ENCODE measurements at places on chromosomes 2 and 18.

DNA sequence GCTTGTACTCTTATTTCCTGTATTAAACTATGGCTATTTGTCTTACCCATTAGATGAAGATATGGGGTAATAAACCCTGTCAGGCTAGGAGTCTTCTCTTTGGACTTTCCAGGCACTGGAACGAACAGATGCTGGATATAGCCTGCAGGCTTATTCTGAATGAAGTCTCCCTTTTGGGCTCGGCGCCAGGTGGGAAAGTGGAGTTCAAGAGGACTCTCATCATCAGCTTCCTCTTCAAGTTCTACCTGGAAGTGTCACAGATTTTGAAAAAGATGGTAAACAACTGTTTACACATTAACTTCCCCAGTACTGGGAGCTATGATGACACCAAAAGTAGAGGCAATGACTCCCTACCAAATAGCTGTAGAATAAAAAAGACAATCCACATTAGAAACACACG lies 27.9 kb downstream of the AOX1 start:
- no peak for DNase-seq

DNA sequence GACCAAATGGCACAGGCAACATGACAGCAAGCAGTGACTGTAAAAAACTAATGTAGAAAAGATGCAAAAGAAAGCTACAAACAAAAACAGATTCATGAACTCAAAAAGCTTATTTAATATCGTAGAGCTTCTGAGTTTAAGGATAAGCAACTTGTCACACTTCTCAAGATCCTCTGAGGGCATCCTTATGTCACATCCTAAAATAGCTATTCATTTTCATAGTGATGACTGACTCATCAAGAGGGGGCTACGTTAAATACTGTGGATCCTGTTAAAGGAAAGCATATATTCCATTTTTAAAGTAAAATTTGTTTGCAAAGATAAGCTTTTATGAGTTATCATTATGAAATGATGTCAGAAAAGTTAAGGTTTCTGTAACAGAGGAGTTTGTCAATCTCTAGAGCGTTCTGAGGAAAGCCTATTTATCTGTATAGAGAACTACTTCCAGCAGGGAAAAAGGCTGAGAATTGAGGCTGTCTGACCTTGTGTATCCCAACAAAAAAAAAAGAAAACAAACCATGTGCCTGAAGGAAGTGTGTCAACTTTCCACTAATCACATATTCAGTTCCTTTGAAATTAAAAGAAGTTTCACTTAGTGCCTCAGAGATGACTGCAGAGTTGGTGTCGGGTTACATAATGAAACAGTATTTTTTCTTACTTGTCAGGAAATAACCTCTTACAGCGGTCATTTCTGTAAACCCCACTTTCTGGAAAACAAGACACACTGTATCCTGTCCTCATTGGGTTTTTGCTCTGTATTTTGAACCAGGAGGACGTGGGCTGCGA lies 115.5 kb downstream of the ESCO1 start:
- DNase-seq, result no peak

- DNase-seq, result no peak
These were observed 22.7 kb downstream of the TTC32 start for GRCh38 chr2:19879120-19879519.

- no peak for DNase-seq
These were observed 33.8 kb downstream of the HS1BP3 start for GRCh38 chr2:20617081-20617575.

DNA sequence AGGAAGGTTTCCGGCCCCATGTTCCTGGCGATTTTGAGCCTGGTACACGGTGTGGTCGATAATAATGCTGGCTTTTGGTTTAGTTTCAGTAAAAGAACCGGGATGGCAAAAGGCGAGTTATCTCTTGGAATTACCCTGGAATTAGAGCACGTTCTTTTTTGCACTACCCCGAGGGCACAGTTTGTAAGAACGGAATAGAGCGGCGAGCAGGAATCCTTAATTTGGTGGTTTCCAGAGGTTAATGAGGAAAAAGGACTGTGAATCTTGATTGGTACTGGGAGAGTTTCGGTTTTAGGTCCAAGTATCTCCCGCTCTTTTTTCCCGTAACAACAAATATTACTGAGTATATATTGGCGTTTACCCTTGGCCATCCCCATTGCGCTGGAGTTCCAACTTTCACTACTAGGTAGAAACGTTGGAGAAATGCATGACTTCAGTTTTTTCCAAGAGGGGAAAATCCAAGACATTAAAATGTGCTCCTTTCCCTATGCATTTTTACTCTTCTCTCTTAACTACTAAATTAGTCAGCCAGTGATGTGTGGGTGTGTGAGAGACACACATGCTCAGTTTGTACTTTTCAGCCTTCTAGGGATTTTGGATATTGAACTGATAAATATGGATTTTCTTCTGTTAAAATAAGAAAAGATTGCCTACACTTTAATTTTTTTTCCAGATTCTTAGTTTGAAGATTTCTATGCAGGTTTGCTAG lies 160.8 kb downstream of the AGPS start:
- no peak for DNase-seq

- DNase-seq, result no peak
These were observed 112.5 kb downstream of the KCNF1 start for GRCh38 chr2:11024259-11024645.

- no peak for DNase-seq
These were observed 845 bp downstream of the TMEM177 start for GRCh38 chr2:119679846-119680245.

DNA sequence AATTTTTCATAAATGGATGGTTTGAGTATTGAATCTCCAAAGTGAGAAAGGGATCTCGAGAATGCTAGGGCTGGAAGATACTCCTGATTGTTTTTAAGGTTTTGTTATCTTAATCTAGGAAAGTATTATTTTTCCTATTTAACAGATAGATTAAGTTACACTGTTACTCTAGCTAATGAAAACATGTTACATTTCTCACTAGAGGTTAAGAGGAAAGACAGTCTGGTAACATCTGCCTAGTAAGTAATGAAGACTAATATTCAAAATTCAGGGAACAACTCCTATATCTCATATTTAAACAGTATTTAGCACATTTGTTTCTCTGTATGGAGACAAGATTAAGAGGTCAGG lies 2.0 kb downstream of the GALNT3 start:
- no peak for DNase-seq

- no peak for DNase-seq
These were observed 428.9 kb downstream of the EPHA4 start for GRCh38 chr2:221143231-221143630.

DNA sequence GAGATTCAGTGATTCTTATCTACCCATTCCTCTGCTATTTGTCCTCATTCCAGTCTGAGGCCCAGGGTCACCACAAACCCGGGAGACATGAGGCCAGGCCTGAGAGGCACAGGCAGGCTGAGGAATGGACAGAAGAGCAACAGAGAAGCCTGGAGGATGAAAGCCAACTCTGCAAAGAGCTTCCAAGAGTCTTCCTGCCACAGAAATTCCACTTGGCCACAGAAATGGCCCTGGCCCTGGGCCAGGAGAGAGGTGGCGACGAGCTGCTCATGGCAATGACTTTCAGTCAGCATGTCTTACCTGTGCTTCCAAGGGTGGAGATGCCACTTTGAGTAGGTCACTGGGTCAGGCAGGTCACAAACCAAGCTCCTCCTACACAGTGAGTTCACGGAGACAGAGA lies 155.3 kb upstream of the PKDCC start:
- no peak for DNase-seq

DNA sequence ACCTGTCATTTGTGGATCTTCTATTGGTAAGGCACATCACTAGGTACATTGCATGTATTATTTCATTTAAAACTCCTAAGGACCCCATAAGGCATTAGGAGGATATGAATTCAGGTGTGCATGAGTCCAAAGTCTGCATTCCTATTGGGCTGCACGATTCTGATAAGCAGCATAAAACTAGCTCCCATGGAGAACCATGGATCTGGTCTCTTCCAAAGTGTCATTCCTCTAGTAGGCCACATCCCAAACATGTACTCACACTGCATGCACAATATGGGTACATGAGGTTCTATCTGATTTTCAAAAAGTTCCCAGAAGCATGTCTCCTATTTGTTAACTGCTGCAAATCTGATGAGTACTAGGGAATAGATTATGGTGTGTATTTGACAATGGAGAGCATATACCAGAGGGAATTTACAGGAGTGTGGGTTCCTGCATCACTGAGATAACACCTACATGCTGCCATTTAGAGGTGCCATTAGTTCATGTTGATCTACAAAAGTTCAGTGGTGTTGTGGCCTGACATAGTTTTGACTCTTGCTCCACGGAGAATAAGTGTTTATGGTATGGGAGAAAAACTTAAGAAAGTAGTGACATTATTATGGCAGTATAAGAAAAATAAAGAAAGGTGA lies 11.3 kb downstream of the CYTIP start:
- DNase-seq, result no peak

DNA sequence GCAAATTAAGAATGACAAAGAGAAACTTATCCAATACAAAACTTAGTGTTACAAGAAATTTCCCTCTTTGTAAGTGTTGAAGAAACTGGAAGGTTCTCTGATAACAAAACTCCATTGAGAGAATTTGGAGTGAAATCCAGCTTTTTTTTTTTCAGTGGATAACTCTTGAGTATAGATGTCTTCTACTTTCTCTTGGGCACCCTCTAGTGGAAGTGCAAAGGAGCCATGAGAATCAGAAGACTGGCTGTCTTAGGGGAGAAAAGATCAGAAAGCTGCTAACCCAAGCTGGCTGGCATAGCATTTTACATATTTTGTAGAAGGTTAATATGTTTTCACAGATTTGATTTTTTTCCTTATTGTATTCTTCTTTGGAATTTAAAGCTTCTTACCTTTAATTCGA lies 138.8 kb upstream of the SATB2 start:
- DNase-seq, result no peak

- no peak for DNase-seq
These were observed 63.3 kb downstream of the TGOLN2 start for GRCh38 chr2:85264471-85264870.

GRCh38 chr2:95799892-95800291 lies 191.7 kb downstream of the ANKRD36C start:
- DNase-seq, result no peak

DNA sequence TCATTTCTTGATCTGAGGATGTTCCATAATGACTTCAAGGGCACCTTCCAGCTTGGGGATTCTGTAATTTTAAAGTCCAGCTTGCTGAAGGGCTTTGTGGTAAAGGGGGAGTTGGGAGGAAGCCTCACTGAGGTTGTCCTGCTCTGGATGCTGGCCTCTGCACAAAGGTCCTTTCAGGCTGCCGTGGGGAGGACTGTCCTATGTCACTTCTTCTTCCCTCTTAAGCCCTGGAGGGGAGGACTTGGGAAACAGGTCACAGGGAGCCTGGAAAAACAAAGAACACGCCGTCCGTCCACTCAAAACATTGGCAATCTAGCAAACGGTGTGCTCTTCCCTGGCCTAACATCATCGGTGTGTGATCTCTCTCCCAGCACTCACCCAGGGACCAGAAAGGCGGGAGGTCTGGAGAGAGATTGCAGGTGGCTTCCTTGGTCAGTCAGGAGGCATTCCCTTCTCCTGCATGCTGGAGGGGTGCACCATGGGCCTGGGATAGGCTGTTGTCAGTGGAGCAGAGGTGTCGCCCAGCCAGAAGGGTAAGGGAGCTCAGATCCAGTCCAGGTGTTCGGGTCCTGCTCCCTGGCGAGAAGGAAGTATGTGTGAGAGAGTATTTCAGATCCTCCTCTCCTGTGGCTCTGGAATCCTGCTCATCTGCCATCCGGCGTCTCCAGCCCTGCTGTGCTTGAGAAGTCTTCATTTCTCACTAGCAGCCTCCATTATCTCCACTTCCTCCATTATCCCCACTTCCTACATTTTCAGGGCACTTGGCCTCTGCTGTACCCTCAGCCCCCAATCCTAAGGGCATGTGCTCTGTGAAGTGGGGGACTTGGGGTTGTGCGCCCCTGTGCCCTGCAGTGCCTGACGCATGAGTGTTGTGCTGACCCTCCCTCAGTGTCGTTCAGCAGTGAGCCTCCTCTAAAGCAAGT lies 20.1 kb downstream of the ASAP2 start:
- DNase-seq, result no peak

GRCh38 chr2:10065773-10066055 lies 14.5 kb downstream of the CYS1 start:
- DNase-seq, result no peak

DNA sequence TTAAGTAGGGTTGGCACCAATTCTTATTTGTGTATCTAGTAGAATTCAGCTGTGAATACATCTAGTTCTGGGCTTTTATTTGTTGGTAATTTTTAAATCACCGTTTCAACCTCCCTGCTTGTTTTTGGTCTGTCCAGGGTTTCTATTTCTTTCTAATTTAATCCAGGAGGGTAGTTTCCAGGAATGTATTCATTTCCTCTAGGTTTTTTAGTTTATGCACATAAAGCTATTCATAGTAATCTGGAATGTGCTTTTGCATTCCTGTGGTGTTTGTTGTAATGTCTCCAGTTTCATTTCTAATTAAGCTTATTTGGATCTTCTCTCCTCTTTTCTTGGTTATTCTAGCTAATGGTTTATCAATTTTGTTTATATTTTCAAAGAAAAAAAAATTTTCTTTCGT lies 1361.8 kb upstream of the DDX18 start:
- DNase-seq, result no peak

GRCh38 chr18:37470986-37471385 lies 94.6 kb downstream of the CELF4 start:
- no peak for DNase-seq

DNA sequence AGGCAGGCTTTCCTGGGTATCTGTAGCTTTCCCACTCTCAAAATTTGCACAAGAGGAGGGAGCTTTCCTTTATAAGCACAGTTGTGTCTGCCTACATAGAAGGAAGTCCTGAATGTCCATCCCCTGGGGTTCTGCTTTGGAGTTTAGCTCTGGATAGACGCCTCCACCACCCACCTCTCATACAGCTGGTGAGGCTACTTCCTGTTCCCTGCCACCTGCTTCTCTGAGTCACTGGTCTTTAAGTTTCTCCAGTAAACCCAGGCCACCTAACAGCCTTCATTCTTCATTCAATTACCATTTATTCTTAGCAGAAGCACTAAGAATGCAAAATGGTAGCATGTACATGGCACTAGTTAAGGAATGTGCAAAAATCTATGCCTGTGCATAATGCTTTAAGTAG lies 407.8 kb downstream of the CDH2 start:
- DNase-seq, result no peak

DNA sequence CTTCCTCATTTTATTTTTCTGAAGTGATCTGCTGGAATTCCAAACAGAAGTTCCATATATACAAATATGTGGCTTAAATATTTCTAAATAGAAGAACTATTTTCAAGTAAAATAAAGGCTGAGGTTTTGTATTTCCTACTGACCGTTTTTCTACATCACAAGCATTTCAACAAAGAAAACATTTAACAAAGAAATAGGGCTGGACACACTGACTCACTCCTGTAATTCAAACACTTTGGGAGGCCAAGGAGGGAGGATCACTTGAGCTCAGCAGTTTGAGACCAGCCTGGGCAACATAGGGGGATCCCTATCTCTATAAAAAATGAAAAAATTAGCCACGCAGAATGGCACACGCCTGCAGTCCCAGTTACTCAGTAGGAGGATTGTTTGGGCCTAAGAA lies 44.6 kb downstream of the TANK start:
- no peak for DNase-seq
